ENCODE measurements at places on chromosomes 4 and X.

DNA sequence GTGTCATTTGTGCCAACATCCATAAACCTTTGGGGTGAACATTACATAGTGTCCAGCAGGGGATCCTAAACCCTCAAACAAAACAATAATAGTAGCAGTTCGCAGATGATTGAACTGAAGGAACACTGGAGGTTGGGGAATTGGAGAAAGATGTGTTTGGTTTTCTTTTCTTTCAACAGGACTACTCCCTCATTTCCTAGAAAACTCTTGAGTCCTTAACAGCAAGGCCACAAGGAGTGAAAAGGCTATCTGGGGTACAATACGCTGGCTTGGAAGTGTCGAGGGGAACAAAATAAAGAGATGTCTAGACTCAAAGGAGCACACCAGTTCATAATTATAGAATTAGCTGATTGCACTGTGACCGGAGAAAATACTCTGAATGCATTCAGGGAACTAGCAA lies 72.1 kb downstream of the IDS start:
- DNase-seq, result no peak

DNA sequence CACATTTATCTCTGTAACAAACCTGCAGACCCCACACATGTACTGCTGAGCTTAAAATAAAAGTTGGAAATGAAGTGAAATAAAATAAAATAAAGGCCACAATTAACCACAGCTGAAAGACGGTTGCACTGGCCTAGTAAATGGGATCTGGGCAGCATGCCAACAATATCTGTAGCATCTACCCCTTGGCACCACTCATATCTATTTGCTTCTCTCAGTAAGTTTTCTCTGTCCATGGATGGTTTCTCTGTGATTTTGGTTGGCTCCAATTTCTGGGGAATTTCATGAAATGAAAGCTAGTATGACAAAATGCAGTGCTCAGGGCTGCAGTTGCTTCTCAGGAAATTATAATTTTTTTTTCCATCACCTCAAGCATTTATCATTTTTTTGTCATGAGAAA lies 172.0 kb upstream of the IL15 start:
- no peak for DNase-seq

GRCh38 chr4:159146488-159146887 lies 43.6 kb downstream of the RAPGEF2 start:
- no peak for DNase-seq

- no peak for DNase-seq
Observed at GRCh38 chrX:8433109-8434062, 31.2 kb upstream of the VCX3B start.

GRCh38 chr4:2806390-2807355 lies 13.8 kb downstream of the SH3BP2 start:
- no peak for DNase-seq

- DNase-seq, result no peak
Observed at GRCh38 chr4:55438314-55438713, 42.6 kb downstream of the TMEM165 start.

DNA sequence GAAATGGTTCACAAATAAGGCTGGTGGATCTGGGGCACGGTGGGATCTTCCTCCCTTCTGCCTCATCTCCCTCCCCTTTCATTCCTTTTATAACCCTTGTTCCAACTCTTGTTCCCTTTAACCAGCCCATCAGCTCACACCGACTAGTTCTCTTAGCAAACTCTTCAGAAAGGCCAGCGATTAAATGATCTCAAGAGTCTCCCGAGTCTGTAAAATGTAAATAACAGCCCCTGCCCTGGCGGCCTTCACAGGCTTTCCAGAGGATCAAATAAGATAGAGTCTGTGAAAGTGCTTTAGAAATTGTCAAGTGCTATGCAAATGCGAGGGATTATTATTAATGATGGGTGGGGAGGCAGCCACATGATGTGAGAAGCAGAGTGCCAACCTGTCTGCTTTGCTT lies 27.1 kb downstream of the TSC22D3 start:
- no peak for DNase-seq

GRCh38 chr4:14918336-14918735 lies 83.9 kb upstream of the CPEB2 start:
- DNase-seq, result no peak

- DNase-seq, result no peak
Observed at GRCh38 chrX:154131955-154132354, 12.1 kb upstream of the OPN1LW start.

- no peak for DNase-seq
Observed at GRCh38 chr4:143251348-143251747, 66.6 kb downstream of the USP38 start.

DNA sequence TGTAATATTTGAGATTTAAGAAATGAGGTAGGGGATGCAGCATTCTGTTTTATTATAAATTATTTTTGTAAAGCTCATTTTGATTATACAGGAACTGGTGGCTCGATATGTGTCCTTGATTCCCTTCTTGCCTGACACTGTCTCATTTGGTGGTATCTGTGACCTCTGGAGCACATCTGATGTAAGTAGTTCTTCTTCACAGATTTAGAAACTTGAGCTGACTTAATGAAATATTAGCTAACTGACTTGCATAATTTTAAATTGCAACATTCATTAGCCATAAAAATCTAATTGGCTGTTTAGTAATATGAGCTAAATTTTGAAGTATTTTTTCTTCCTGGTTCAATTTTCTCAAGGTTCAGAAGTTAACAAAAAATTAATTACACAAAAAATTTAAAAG lies 69.1 kb downstream of the FBXL5 start:
- no peak for DNase-seq

GRCh38 chrX:48945517-48946348 lies 11.7 kb downstream of the OTUD5 start:
- peak; percentile 29 for DNase-seq

GRCh38 chr4:112645541-112646329 lies 8.8 kb downstream of the LARP7 start:
- no peak for DNase-seq

DNA sequence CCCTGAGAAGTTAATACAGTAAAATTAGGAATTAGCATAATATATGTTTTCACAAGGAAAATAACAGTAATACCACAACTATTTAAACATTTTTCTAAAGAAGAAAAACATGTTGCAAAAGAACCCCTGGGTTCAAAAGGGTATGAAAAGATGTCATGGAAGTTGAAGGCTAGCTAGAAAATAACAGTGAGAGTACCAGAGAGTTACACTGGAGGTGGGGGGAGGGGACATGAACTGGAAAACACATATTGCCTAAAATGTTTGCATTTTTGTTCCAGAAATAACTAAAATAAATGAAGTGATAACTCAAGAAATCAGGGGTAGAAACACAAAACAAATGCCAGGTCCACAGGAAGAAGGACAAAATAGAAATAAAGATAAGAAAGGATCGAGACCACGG lies 336.6 kb upstream of the MAD2L1 start:
- no peak for DNase-seq

GRCh38 chr4:154838694-154839093 lies 57.6 kb downstream of the RBM46 start:
- DNase-seq, result no peak

- DNase-seq, result no peak
Observed at GRCh38 chr4:1713003-1713851, 1.1 kb upstream of the SLBP start.

- peak; percentile 49 for DNase-seq
Observed at GRCh38 chr4:147360301-147360700, 120.6 kb upstream of the EDNRA start.

DNA sequence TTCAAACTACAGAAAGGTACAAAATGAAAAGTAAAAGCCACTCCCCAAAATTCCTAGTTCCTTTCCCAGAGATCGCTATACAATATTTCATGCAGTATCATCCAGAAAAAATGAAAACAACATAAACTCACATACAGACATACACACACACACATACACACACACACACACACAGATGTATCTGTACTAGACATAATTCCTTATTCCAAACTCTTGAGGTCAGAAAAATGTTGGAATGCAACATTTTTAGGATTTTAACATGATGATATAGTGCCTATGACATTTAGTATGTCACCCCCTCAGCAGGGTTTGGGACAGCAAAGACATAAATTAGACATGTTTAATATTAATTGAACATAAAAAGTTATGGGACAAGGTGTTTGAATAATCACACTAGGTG lies 73.4 kb upstream of the LHFPL1 start:
- no peak for DNase-seq

DNA sequence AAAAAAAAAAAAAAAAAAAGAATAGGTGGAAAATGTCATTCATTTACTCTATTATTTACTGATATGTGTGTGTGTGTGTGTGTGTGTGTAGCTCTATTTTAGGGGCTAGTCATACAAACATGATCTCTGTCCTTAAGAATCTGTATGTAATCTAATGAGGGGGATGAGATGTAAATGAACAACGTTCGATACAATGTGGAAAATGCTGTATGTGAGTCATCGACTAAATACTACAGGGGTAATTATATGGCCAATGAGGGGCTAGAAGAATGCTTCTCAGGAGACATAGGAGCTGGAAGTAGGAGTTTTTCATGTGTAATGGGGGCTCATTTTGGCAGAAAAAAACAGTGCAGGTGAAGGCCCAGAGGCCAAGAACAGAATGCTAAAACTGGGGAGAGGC lies 41.9 kb downstream of the LEF1 start:
- no peak for DNase-seq

GRCh38 chr4:147398556-147398955 lies 82.3 kb upstream of the EDNRA start:
- no peak for DNase-seq

DNA sequence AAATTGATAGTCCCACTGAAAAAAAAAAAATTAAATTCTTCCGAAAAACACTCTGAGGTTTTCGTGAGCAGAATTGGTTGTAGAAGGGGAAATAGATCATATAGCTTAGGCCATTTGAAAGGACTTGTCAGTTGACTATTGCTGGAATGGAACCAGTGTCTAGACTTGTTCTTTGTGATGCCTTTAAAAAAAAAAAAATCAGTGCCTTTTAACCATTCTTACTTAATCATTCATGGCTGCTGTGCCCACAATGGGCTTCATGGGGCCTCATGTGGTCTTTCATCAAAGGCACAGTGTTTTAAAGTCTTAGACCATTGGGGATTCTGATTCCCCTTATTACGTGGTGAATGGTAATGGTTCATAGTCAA lies 139.3 kb downstream of the AFF1 start:
- DNase-seq, result no peak

GRCh38 chr4:74444891-74445642 lies at the start of gene AREG:
Gene AREG, plus strand, starts transcription at chr4:74445136. Its CDS starts 210 bp downstream, at chr4:74445346.
- peak; percentile 36 for DNase-seq

GRCh38 chr4:78661921-78662521 lies 110.5 kb downstream of the ANXA3 start:
- peak; percentile 44 for DNase-seq

- no peak for DNase-seq
Observed at GRCh38 chr4:108846568-108846967, 83.7 kb upstream of the ETNPPL start.

GRCh38 chr4:82691431-82691830 lies 107.2 kb downstream of the SCD5 start:
- no peak for DNase-seq

DNA sequence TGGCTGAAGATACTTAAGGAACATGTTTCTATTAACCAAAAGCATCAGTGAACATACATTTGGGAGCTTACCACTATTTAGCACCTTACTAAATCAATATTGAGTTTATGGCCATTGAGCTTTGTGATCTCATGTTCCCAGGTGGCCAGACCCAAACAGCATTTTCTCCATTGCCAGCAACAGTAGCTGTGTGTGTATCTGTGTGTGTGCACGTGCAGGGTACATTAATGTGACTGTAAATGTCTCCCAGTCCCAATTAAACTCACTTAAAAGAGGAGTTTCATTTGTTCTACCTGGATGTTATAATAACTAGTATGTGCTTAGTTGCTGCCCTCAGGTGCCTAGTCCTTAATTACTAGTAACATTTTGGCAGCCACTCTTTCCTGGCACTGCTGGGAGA lies 282.4 kb downstream of the NR3C2 start:
- no peak for DNase-seq

DNA sequence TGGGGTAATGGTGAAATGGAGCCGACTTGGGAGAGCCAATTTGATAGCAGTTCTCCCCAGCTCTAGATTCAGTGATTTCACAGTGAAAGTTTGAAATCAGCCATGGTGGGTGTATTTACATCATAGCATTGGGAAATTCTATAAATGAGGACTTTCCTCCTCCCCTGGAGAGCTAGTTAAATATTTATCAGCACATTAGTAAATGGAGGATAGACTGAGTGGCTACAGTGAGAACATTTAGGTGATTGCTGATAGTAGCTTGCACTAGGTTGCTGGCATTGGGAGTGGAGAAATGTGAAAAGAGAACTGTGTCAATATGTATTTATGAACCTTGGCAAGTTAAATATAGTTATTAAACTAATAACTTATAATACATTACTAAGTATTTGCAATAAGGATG lies 347.3 kb downstream of the CCSER1 start:
- DNase-seq, result no peak

- DNase-seq, result no peak
Observed at GRCh38 chr4:49002931-49003330, 16.9 kb downstream of the CWH43 start.

DNA sequence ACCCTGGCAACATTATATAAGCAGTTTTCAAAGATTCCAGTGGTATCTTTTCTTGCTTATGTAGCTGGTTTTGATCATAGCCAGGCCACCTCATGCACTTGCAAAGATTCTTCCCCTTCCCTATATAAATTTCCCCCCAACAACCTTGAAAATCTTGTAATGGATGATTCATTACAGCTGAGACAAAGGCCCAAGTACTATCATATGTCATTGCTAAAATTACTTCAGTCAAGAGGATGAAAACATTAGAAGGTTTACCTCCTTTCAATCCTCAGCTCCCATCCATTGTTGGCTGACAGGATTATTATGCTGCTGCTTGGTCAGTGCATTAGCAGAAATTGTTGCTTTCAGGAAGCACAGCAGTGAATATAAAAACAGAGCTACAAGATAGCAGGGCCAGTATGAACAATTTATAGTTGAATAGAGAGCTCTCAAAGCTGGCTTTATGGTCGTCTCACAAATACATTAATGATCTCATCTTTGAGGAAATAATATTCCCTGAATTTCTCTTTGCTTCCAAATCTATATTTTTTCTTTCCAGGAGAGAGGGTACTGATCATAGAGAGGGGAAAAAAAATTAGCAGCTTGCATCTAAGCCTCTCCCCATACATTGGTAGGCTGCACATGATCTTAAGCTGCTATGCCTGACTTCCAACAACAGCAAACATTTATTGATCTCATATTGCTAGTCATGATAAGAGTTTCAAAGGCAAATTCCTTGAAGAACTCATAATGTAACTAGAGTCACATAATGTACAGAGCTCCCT lies 7.7 kb upstream of the ARHGEF38 start:
- DNase-seq, result no peak

- DNase-seq, result no peak
Observed at GRCh38 chr4:151948351-151949016, 187.7 kb upstream of the GATB start.

GRCh38 chr4:31366041-31366440 lies 645.9 kb downstream of the PCDH7 start:
- no peak for DNase-seq

Measured in fibroblast of the conjunctiva (primary cell).